Foreskin melanocyte (primary cell): ENCODE measurements at places on chromosomes 6 and 20.

DNA sequence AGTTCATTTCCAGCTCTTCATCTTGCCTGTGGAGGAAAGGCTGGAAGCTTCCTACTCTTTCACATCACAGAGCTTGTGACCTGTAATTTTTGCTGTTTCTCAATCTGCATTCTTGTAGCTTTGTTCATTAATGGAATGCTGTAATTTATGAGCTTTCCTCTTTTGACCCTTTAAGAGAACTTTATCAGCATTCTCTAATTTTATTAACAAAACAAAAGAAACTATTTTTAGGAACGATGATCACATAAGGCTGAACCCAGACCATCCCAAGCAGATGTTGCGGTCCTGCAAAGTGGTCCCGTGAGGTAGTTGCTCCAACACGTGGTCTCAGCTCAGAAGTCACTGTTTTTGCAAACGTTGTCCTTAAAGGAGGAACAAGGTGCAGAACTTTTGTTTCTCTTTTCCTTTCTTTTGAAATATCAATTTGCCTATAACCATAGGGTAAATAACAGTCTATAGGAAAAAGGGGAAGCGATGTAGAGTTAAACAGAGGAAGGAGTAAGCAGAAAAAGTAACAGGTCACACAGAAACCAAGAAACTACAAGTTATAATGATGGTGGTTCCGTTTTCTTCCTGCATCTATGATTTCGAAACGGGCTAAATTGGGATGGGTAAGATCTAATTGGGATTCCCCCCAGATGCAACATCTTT, 121.3 kb upstream of the PHACTR1 start:
- DNase-seq = no peak

DNA sequence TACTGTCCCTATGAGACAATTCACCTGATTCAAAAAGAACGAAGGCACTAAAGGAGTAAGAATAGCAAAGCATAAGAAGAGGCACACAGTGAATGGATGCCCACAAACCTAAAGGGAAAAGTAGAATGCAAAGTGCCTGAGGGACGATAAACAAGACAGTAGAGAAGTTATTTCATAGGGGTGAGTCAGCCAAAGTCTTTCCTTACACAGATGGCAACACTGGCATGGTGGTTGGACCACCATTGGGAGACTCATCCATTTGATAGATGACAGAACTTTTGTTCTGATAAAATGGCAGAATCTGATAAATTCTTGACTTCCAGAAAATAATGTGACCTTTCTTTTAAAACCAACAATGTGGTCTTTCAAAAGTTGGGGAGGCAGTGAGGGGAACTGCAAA, 148.1 kb upstream of the HDAC2 start:
- DNase-seq = peak; percentile 66

DNA sequence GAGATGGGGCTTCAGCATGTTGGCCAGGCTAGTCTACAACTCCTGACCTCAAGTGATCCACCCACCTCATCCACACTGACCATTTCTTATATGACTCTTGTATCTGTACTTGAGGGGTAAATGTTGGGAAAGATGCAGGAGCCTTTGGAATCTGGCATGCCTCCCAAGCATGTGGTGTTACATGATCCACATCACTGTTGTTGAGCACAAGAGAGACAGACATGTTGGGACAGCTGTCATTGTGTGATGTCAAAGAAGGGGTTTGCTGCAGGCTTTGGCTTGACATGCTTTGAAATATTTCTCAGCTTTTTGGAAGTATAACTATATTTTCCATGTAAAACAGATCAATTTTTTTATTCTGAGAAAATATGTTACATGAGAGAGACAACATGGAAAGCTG, 139.9 kb downstream of the MOXD1 start:
- DNase-seq = no peak

DNA sequence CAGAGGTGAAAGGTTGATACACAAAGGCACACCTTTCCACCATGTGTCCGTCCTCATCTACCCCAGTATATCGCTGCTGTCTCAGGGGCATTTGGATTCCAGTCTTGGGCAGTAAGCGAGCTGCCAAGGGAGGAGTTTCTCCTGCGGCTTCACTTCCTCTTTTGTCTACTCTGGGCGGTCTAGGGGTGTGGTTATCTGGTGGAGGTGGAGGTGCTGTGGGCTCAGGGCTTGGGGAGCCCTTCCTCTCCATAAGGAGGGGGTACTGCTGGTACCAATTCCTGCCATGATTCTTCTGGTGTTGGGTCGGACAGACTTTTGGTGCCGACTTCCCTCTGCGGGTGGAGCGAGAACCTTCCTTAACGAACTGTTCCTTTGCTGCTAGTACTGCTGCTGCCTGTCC, 31.9 kb upstream of the FABP7 start:
- DNase-seq = no peak

- no peak for DNase-seq
These were observed 166.2 kb downstream of the SCML4 start for GRCh38 chr6:107657755-107658461.

DNA sequence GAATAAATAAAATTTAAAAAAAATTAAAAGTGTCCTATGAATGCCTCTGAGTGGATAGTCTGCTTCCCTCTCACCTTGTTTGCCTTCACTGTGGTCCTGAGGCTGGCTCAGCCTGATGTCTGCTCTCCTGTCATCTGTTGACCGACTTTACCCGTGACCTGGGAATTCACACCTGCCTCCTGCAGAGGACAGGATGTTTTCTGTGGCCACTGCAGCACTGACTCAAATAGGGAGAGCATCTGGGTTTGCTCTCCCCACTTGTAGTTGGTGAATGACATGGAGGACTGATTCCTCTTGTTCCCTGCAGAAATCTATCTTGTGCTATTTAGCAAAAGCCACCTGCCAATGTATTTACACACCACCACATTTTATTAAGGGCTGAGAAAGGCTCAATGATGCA, 52.4 kb upstream of the ERVFRD-1 start:
- no peak for DNase-seq
